ENCODE measurements at places on chromosomes 11 and 22. TPM values are rescaled to one million over a fixed set of nuclear protein-coding genes. Genes with fewer than 3 reads are reported as not detected.

DNA sequence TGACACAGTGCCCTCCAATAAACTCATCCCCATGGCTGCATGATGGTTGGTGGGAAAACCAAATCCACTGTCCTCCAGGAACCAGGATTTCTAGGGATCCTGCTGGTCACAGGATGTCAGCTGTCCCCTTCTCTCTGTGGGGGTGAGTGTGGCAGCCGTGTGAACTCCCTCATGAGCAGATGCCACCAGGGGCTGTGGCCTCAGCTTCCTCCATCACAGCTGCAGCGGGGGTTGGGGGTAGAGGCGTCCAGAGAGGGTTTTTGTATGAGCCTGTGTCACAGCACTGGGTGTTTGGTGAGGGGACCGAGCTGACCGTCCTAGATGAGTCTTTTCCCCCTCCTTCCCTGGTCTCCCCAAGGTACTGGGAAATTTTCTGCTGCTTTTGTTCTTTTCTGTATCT lies 26.4 kb downstream of the IGLL5 start:
- no peak for DNase-seq
- no peak overlapping the region for H3K4me3 ChIP-seq
- no peak overlapping the region for H3K27ac ChIP-seq
- no peaks in the 10 kb centered on the region for H3K36me3 ChIP-seq

Gene CD82
- total RNA-seq = 469 TPM

GRCh38 chr11:30938810-30939209 lies 352.7 kb upstream of the MPPED2 start:
- no peaks in the 10 kb centered on the region for H3K4me1 ChIP-seq
- DNase-seq = no peak
- no peaks in the 10 kb centered on the region for H3K36me3 ChIP-seq
- H3K27me3 ChIP-seq = no peaks in the 10 kb centered on the region
- no peak overlapping the region for H3K4me3 ChIP-seq

DNA sequence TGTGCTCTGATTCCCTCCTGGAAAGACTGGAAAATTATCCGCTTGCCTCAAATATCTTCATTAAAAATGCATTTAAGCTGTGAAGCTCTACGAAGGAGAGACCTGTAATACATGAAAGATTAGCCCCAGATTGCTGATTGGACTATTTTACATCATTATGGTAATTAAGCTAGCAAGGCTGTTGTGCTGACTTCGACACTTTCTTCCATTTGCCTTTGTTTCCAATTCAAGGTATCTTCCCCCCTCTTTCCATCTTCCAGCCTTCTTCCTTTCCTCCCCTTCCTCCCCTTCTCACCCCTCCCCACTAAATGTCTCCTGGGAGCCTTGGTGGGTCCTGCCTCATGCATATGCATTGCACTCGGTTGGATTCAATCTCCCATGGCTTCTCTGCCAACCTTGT lies 710.8 kb downstream of the OPCML start:
- H3K4me1 ChIP-seq = no peaks in the 10 kb centered on the region
- H3K4me3 ChIP-seq = no peak overlapping the region
- H3K27me3 ChIP-seq = no peaks in the 10 kb centered on the region

GRCh38 chr11:77819921-77820564 lies 479 bp downstream of the RSF1 start:
- H3K27ac ChIP-seq = peak overlapping the region; percentile 92
- no peaks in the 10 kb centered on the region for H3K27me3 ChIP-seq
- H3K4me3 ChIP-seq = peak overlapping the region; percentile 98
- DNase-seq = peak; percentile 80

DNA sequence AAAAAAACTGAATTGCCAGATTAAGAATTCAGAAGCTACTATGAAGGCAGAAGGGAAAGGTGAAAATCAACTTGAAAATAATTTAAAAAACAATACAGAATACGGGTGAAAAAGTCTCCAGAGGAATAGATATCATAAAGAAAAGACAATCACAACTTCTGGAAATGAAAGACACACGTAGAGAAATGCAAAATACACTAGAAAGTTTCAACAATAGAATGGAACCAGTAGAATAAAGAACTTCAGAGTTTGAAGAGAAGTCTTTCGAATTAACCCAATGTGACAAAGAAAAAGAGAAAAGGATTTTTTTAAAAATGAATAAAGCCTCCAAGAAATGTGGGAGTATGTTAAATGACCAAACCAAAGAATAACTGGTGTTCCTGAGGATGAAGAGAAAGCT lies 263.8 kb upstream of the FAT3 start:
- no peaks in the 10 kb centered on the region for H3K27me3 ChIP-seq
- no peak for DNase-seq
- no peak overlapping the region for H3K4me3 ChIP-seq
- H3K4me1 ChIP-seq = no peaks in the 10 kb centered on the region

Gene OPCML
- not detected for total RNA-seq

Gene PAX6
- not detected for total RNA-seq

Gene CLMP
- total RNA-seq = 0.12 TPM

Gene YAP1
- not detected for total RNA-seq

DNA sequence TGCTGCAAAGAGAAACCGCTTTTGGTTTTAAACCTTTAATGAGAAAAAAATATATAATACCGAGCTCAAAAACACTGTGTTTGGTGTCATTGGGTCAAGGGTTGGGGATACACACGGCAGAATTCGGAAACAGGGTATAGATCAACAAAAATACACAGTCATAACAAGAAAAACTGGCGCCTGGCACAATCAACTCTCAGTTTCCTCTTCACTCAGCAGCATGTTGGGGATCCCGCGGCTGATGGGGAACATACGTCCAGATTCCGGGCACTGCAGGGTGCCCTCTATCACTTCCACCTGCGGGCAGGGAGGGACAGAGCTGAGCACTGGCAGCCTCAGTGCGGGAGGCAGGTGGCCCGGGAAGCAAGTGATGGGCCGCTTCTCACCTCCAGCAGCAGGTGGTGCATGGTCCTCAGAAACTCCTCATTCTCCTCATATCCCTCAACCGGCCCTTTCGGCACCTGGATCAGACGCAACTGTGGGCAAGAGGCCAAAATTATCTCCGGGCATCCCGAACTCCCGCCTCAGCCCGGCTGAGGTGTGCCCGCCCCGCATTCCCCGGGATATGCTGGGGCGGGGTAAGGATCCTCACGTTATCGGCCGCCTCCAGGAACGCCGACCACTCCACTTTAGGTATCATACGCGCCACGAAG lies 561 bp downstream of the TRMT112 start:
- no peaks in the 10 kb centered on the region for H3K27me3 ChIP-seq
- H3K4me3 ChIP-seq = peak overlapping the region; percentile 92
- H3K4me1 ChIP-seq = peaks cover 38% of the 10 kb centered on the region
- peak; percentile 80 for DNase-seq
- peak overlapping the region; percentile 97 for H3K27ac ChIP-seq
- peaks cover 49% of the 10 kb centered on the region for H3K36me3 ChIP-seq

Gene MISFA
- 3.5 TPM for total RNA-seq

Measured in activated CD4-positive, alpha-beta T cell treated with anti-CD3 and anti-CD28 coated beads, Interleukin-2, amount 10 ng/mL, durations not matched to agents 24 days and 14 days (primary cell).